ENCODE measurements at places on chromosomes 11 and 22. TPM values are rescaled to one million over a fixed set of nuclear protein-coding genes. Genes with fewer than 3 reads are reported as not detected.

Gene SLC6A5
- not detected for total RNA-seq

Gene APOL4
- total RNA-seq: 0.57 TPM

Gene TMEM191C
- total RNA-seq: 1.2 TPM

Gene CRYAB
- 1.6 TPM for total RNA-seq

Gene PC
- 5.9 TPM for total RNA-seq

Gene GPHA2
- total RNA-seq: not detected

Gene MFRP
- under 0.01 TPM for total RNA-seq

Gene MAPK8IP1
- 6.6 TPM for total RNA-seq

Gene CNIH2
- total RNA-seq: not detected

Gene GTSE1
- total RNA-seq: 8.8 TPM

Gene PRODH
- not detected for total RNA-seq

Gene PLAAT2
- not detected for total RNA-seq

Gene ACTN3
- total RNA-seq: 0.19 TPM

Gene RFPL1
- not detected for total RNA-seq

Gene RAG2
- total RNA-seq: not detected

Gene GUCY1A2
- 1.3 TPM for total RNA-seq

Gene NCF4
- total RNA-seq: not detected

Gene APOBEC3C
- 7.8 TPM for total RNA-seq

Gene ANO1
- 0.19 TPM for total RNA-seq

Gene SPDYC
- not detected for total RNA-seq

Gene NTM
- total RNA-seq: 0.29 TPM

Gene BRSK2
- 0.48 TPM for total RNA-seq

Gene DNAJB7
- under 0.01 TPM for total RNA-seq

Gene ADM
- total RNA-seq: 130 TPM

Gene OR2D2
- total RNA-seq: not detected

Gene APOL1
- total RNA-seq: 3.6 TPM

Measured in vein endothelial cell (primary cell).